ENCODE measurements at places on chromosomes 12 and 14. TPM values are rescaled to one million over a fixed set of nuclear protein-coding genes. Genes with fewer than 3 reads are reported as not detected.

DIO3 gene
- 0.18 TPM for total RNA-seq

- no peak for DNase-seq
Measured at GRCh38 chr14:68367536-68367935, 425.3 kb downstream of the ZFP36L1 start.

GRCh38 chr12:55706568-55707218, 1.0 kb downstream of the ITGA7 start:
- DNase-seq = no peak

GNB3 gene
- total RNA-seq = 5.2 TPM

TCL1B gene
- total RNA-seq = not detected

CLMN gene
- total RNA-seq = 1.3 TPM

DNA sequence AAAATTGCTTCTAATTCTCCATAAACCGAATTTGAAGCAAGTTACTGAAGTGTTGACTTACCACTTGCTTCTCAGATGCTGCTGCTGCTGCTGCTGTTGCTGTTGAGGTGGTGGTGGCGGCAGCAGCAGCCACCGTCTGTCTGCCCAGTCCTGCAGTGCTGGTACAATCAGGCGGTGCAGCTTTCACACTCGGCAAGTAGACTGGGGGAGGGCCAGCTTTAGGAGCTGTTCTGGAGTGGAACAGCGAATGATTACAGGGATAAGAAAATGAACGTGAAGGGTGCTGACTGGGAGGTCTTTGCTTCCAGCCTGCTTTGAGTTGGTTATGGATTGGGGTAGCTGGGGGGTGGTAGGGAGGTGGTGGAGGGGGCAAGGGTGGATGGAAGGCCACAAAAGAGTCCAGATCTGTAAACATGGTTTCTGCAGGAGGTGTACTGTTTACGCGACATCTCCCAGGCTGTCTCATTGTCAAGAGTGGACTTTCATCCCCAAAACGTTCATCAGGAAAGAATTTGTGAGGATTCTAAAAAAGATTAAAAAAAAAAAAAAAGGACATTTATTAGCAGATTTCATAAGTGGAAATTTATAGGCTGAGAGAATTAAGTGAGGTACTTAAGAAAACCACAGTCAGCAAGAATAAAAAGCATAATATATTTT, 38.8 kb downstream of the UBR7 start:
- no peak for DNase-seq

CKB gene
- 324 TPM for total RNA-seq

FAM90A1 gene
- total RNA-seq = 0.18 TPM

GRCh38 chr12:126676434-126676833, 1590.5 kb upstream of the TMEM132C start:
- no peak for DNase-seq

DNA sequence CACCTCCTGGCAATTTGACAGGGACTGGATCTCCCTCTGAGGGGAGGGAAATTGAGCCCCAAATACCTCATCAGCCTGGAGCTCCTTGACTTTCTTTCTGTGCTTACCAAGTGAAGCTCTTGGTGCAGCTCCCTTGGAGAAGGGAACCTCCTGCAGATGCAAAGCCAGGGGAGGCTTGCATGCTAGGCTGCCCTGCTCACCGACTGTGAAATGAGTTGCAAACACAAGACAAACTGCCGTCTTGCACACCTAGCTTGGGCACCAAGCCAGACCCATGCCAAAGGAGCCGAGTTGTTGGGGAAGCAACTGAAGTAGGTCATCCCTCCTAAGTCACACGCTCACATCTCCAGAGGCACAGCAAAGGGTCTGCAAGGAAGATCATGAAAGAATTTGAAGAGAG, 95.2 kb downstream of the GTF2A1 start:
- DNase-seq = no peak

All from cardiac muscle cell (in vitro differentiated cells and primary cell).